ENCODE measurements at places on chromosomes 3 and 15.

GRCh38 chr3:114404590-114404989 is 110.8 kb downstream of the TIGIT start:
- no peak overlapping the region for H3K4me3 ChIP-seq
- H3K36me3 ChIP-seq, result no peaks in the 10 kb centered on the region
- no peak for DNase-seq

- no peak for DNase-seq
- H3K4me1 ChIP-seq, result no peaks in the 10 kb centered on the region
- H3K27ac ChIP-seq, result no peak overlapping the region
- H3K27me3 ChIP-seq, result no peaks in the 10 kb centered on the region
Observed at GRCh38 chr3:5564278-5564666, 376.8 kb downstream of the EDEM1 start.

DNA sequence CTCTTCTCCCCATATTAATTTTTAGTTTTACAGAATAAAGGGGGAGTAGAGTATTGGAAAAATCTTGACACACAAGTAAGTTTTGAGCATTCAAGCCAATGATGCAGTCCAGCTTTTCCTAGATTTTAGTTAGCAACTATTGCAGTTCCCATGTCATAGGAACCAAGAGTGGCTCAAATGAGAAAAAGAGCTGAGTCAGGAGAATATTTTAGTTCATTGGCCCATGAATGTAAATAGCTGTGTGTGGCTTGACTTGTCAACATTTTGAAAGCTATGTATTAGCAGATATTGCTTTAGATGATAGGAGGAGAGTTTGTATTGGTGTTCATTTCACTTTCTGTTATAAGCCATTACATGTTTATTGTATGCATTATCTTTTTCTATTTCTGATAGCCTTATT is 853.7 kb downstream of the PLOD2 start:
- no peaks in the 10 kb centered on the region for H3K36me3 ChIP-seq
- H3K27me3 ChIP-seq, result no peaks in the 10 kb centered on the region
- no peak overlapping the region for H3K27ac ChIP-seq
- no peaks in the 10 kb centered on the region for H3K4me1 ChIP-seq
- no peak for DNase-seq

DNA sequence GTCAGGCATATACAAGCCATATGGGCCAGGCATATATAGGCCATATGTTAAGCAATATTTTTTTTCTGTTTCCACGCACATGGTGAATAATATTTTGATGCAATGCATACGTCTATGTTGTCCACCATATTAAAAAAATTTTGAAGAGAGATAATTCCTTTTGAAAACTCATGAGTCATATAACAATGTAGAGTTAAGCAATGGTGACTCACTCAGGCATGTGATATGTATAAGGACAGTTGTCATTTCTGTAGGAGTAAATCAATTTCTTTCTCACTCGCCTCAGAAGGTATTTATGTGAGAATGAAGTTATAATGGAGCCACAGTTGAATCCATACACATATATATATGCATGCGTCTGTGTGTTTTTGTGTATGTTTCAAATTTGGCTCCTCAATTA is 272.6 kb downstream of the EPHA3 start:
- no peak overlapping the region for H3K4me3 ChIP-seq
- DNase-seq, result no peak
- no peaks in the 10 kb centered on the region for H3K36me3 ChIP-seq

DNA sequence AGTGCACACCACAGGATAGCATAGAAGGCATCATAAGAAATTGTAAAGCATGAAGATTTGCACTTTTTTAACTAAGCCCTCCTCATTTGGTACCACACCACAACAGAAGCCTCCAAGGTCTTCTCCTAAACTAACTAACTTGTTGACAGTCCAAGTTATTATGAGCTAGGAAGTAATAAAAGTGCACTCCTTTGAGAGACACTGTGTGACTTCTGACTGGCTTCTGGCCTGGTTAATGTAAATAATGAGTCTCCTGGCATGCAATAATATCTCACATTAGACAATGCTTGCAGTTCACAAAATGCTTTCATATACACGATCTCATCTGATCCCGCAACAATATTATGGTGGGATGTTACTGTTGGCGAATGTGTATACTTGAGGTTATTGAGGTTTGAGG is 103.9 kb upstream of the SLC24A5 start:
- no peaks in the 10 kb centered on the region for H3K36me3 ChIP-seq
- no peak for DNase-seq
- no peaks in the 10 kb centered on the region for H3K27me3 ChIP-seq

- no peaks in the 10 kb centered on the region for H3K4me1 ChIP-seq
- no peaks in the 10 kb centered on the region for H3K36me3 ChIP-seq
Observed at GRCh38 chr3:10530241-10530640, 24.9 kb upstream of the ATP2B2 start.

Data from heart left ventricle (tissue), 16 donors.